Kasumi-1 (cell line): ENCODE measurements at places on chromosomes 5 and 9.

- no peak for DNase-seq
Observed at GRCh38 chr5:10920400-10920799, 159.4 kb upstream of the DAP start.

GRCh38 chr9:107447081-107447480 is 42.5 kb downstream of the KLF4 start:
- no peak for DNase-seq

- DNase-seq, result peak; percentile 53
Observed at GRCh38 chr9:130243015-130243881, 22.3 kb upstream of the HMCN2 start.

- DNase-seq, result no peak
Observed at GRCh38 chr5:124463851-124464250, 282.6 kb downstream of the ZNF608 start.

- DNase-seq, result no peak
Observed at GRCh38 chr9:7665874-7666273, 133.7 kb downstream of the DMAC1 start.

GRCh38 chr9:19551124-19551929 is 142.5 kb downstream of the ACER2 start:
- peak; percentile 0 for DNase-seq

DNA sequence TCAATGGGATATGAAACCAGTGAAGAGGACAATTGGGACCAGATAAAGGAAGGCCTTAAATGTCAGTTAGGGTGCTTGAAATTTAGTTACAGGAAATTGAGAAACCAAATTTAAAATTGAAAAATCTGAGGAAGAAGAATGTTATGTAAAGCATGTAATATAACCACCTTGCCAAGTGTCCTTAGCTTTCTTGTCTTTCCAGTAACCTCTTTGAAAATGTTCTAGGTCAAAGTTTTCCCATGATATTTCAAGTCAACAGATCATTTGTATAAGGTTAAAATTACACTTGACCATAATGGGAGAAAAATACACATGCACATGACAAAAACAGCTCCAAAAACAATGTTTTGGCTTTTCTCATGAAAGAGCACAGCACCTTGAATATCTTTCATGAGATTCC is 21.1 kb downstream of the LOX start:
- DNase-seq, result no peak

DNA sequence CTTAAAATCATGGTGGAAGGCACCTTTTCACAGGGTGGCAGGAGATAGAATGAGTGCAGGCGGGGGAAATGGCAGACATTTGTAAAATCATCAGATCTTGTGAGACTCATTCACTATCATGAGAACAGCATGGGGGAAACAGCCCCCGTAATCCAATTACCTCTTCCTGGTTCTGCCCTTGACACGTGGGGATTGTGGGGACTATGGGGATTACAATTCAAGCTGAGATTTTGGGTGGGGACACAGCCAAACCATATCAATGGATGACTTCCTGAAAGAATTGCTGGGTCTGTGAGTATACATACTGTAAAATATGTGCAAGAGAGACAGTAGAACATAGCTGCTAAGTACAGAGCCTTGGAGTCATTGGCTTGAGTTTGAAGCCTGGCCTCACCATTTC is 47.0 kb downstream of the KIAA1958 start:
- no peak for DNase-seq

- DNase-seq, result no peak
Observed at GRCh38 chr9:494764-495163, 280.1 kb downstream of the DOCK8 start.

DNA sequence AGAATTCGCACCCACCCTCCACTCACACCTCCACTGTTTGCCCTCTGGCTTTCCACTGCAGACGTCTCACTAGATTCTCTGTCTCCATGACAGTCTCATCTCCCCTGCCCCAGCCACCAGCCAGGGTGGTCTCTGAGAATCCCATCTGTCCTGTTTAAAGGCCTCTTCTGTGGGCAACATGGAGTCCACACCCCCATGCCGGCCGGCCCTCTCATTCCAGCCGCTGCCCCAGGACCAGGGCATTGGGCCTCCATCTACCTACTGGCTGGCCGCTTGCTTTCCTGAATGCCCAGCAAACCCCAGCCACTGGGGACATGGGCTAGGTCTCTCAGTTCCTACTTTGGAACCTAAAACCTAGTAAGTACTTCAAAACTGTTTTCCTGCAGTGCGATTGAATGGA is 65.6 kb upstream of the RUFY1 start:
- no peak for DNase-seq

DNA sequence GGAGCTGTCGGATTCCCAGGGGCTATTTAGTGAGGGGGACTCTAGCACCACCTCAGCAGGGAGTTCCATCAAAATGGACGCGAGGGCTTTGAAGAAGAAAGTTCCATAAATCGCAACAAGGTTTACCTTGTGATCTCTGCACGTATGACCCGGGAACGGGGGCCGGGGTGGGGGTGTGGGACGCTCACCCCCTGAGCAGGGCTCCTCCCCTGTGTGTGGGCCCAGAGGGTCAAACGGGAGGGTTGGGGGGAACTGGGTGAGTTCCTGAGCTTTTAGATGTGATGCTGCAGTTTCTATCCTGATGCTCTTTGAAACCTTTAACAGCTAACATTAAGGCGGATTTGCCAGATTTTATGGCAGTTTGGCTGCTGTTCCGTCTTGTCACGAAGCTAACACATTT is 18.9 kb upstream of the LRRC14B start:
- DNase-seq, result no peak

GRCh38 chr5:33968211-33969005 is 16.1 kb downstream of the SLC45A2 start:
- DNase-seq, result no peak

- DNase-seq, result peak; percentile 30
Observed at GRCh38 chr5:68711293-68712200, 382.3 kb upstream of the SLC30A5 start.

DNA sequence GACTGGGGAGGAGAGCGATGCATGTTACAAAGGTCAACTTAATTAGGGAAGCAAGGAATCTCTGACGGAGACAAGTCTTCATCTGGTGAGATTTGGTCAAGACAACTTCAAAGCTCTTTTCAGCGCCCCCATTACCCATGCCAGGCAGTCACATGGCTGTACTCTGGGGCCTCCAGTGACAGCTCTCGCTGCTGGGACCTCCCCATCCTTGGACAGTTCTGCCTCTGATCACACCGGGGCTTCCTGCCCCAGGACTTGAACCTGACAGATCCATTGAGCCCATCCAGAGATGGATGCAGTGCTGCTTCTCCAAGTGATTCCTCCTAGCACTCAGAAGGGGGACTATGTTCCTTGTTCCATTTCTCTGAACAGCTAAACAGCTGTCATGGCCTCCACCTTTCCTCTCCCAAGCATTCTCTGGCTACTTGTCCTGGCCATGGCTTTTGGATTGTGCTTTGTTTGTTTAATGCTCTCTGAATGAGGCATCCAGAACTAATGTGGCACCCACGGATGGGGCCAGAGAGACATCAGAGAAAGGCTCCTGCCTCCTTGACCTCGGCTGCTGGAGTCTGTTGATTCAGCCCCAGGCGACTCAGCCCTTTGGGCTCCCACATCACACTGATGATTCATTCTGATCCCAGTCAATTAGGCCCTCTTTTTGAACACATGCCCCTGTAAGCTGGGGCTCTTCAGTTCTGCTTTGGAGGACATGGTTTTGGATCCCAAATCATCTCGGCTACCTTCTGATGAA is 122.1 kb upstream of the ADAMTS16 start:
- DNase-seq, result no peak

DNA sequence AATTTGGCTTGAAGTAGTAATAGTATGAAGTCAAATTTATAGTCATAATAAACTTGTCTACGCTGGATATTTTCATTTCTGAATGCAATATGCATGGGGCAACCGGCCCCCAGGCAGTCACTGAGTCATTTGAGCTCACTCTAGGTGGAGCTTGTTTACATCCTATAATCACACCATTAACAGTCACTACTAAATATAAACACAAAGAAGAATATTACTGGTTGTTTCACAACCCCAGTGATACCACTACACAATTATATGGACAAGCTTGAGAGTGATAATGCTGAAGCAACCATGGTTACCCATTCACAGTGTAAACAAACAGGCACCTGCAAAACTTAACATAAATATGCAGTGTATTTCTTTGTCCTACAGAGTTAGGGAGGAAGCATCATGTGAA is 68.7 kb downstream of the MARCHF3 start:
- DNase-seq, result no peak

- no peak for DNase-seq
Observed at GRCh38 chr9:137987244-137988030, 109.9 kb downstream of the CACNA1B start.

DNA sequence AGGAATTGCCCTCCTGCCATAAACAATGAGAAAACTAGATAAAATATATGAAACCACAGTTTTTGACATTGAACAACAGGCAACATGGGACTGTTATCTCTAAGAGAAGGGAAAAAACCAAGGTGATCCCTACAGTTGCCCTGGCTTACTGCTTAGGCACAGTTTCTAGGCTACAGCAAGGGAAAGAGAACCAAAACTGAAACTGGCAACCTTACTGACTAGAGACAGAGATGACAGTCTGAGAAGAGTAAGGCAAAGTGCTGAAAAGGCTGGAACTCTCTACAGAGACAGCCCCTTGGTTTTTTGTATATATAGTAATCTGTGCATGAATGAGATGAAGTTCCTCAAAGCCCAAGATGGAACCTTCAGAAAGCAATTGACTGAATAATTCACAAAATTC is 36.2 kb upstream of the REEP2 start:
- no peak for DNase-seq

GRCh38 chr9:100700689-100701318 is 122.9 kb downstream of the CAVIN4 start:
- peak; percentile 47 for DNase-seq

- DNase-seq, result no peak
Observed at GRCh38 chr5:83388608-83389007, 82.9 kb upstream of the VCAN start.

GRCh38 chr9:34984049-34984448 is 5.5 kb upstream of the DNAJB5 start:
- DNase-seq, result peak; percentile 26

GRCh38 chr5:137570070-137570469 is 70.9 kb upstream of the SPOCK1 start:
- no peak for DNase-seq

- DNase-seq, result peak; percentile 12
Observed at GRCh38 chr5:32712481-32713360, 1.6 kb downstream of the NPR3 start.

GRCh38 chr5:39447968-39448367 is 23.2 kb upstream of the DAB2 start:
- DNase-seq, result no peak

- no peak for DNase-seq
Observed at GRCh38 chr9:98456156-98456613, 200.7 kb upstream of the TBC1D2 start.

DNA sequence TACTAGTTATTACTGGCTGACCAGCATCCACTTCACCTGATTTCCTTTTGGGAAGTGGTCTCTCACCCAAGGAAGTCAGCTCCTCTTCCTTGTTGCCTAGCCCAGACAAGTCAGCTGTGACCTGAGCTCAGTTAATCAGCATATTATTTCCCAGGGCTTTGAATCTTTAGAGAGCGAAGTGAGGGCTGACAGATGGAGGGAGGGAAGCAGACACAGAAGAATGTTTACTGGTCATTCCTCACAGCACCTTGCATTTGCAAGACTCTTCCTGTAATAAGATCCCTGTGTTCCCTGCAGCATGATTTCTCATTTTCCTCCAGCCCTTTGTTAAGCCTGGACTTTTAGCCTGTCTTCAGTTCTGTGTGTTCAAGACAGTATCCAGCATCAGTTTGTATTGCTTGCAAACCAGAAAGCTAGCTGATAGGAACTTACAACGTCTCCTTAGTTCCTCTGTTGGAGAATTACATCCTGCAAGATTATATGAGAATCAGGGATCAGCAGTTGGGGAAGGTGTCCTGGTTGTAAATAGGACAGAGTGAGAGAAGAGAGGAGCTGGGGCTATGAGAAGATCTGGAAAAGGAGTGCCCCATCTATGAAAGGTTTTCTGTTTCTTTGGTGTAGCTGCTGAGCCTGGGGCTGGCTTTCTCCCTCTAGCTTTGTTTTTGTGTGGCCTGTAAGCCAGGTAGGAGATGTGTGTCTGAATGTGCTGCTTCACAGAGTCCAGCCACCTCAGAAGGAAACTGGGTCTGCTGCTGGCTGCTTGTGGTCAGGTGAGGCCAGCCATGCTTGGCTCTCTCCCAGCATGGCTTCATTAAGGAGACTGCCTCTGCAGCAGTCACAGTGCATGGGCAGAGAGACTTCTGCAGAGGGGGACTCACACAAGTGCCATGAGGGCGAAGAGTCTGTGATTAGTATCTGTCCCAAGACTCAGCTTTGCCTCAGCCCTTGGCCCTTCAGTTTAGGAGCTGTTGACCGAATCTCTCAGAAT is 50.3 kb downstream of the MAN2A1 start:
- DNase-seq, result no peak

DNA sequence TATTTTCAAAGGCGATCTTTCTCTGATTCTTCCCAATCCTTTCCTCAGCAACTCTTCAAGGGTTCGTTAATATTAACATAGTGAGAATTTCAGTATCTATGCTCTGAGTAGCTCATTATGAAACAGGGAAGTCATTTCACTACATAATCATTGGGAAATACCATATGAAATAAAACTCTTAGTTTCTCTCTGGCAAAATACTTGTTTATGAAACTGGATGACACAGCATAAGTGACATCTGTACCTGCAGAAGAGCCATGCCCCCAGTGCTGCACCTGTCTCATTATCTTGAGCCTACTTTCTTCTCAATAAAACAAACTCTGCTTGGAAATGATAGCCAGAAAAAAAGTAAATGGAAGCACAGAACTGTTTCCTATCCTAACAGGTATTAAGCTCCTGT is 33.8 kb upstream of the OTULIN start:
- DNase-seq, result no peak

GRCh38 chr5:171888051-171888481 is 102.4 kb downstream of the SMIM23 start:
- no peak for DNase-seq

- no peak for DNase-seq
Observed at GRCh38 chr5:129747572-129748407, at the start of gene MINAR2. Gene MINAR2, plus strand, starts transcription at chr5:129748094. Its CDS starts 97 bp downstream, at chr5:129748191.

DNA sequence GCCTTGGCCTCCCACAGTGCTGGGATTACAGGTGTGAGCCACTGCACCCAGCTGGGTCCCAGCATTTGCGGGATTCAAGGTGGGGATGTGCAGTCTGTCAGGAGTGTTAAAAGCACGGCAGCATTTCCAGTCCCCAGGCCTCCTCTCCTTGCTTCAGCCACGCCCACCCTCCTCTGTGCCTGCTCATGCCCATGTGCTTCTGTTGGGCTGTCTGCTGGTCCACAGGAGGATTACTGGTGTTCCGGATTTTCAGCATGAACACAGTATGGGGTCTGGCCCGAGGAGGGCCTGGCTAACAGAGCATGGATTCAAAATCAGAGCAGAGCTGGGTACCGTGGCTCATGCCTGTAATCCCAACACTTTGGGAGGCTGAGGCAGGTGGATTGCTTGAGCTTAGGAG is 5.5 kb downstream of the ARRDC1 start:
- DNase-seq, result no peak

DNA sequence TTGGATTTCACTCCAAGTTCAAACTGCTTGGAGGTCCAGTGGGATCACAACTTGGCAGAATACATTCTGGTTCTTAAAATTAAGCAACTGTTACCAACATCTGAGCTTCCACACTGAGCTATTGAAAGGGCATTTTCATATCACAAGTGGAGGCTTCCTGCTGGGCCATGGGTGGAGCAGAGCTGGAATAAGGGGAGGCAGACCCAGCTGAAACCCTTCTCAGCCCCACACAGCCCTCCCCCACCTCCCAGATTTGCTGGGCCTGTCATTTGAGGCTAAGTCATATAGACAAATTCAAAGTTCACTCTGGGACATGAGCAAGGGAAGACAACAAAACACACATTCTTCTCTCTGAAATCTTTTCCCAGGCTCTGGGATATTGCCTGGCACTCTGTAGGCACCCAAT is 79.9 kb downstream of the ACTL7B start:
- DNase-seq, result no peak

- peak; percentile 18 for DNase-seq
Observed at GRCh38 chr9:96655198-96655851, at the start of gene PRXL2C. Gene PRXL2C, minus strand, starts transcription at chr9:96655317. Its CDS starts 36 bp downstream, at chr9:96655281.
